ENCODE measurements at places on chromosomes 11 and 22.

DNA sequence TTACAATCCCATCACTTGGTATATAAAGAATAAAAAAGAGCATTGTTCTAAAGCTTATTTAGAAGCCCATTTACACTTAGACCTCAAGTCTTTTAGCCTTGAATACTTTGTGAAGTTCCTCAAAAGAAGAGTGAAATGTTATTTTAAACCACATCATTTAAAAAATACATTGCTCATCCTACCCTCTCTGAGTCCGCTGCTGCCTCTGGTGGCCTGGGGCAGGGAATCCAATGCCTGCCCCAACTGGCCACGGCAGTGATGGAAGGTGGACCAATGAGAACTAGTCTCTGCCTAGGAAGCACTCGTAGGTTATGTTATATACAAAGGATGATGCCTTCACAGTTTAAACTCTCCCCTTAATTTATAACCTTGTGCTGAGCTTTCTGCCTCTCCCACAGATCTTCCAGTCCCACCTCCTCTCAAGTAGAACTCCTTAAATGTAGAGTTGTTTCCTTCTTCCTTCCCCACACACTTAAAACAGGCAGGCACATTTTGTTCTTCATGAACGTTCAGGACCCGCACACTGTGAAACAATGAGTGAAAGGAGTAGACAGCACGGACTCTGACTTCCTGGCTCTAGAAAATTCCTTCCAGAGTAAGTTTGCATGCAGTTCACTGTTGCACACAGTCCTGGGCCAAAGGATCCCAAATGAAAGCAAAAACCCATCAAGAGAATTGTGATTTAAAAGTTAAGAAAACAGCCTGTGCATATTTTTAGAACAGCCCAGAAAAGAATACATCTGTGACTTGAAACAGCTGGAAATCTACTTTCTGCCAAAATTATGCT lies 167.8 kb downstream of the RRAS2 start:
- DNase-seq = no peak

- DNase-seq = no peak
These were observed 35.3 kb downstream of the RTN4R start for GRCh38 chr22:20232781-20233180.

GRCh38 chr11:61489833-61490721 lies 18.5 kb upstream of the LRRC10B start:
- DNase-seq = peak; percentile 27

- peak; percentile 32 for DNase-seq
These were observed 209.7 kb upstream of the ARHGAP20 start for GRCh38 chr11:110921742-110922521.

DNA sequence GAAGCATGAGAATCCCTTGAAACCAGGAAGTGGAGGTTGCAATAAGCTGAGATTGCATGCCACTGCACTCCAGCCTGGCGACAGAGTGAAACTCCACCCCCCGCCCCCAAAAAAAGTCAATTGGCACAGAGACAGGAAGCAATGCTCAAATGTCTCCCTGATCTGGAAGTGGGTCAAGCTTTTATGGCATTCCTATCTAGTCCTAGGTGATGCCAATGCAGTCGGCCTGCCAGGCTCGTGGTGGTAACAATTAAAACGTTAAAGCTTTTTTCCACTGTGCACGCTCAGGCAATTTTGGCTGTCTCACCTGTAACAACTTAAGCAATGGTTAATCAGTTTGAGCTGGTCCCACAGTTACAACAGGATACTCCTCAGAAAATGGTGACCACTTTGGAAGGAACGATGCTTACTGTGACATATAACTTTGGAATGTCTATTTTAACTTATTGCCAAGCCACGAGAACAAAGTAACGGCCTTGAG lies 18.9 kb upstream of the PISD start:
- DNase-seq = peak; percentile 53

GRCh38 chr11:26943636-26944035 lies 50.3 kb upstream of the FIBIN start:
- no peak for DNase-seq

DNA sequence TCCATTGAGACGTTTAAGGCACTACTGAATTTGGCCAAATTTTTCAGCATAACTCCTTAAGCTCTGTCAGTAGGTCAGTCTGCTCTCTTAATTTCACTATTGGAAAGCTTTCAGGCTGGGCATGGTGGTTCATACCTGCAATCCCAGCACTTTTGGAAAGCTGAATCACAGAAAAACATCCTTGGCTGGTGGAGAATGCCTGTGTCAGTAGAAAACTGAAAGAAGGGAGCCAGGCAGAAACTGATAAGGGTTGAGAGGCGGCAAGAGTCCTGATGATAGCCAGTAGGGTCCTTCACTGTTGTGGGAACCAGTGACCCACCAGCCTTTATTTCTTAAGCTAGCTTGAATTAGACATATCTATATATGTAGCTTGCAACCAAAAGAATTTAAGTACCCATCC lies 22.6 kb downstream of the NEU3 start:
- no peak for DNase-seq

DNA sequence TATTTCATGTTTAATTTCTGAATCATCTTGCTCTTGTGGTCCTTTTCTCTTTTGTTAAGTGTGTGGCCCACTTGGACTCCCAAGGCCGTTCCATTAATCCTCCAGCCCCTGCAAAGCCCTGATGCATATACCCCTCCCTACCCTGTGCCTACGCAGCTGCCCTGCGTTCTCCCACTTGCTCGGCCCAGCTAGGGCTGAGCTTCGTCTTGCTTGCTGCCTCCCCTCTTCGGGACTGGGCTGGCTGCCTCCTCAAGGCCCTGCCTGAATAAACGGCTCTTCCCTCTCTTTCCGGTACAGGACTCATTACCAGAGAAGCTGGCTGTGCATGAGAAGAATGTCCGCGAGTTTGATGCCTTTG lies 28.5 kb downstream of the ARHGAP1 start:
- DNase-seq = no peak

GRCh38 chr11:19777039-19777376 lies 64.4 kb downstream of the NAV2 start:
- DNase-seq = no peak

DNA sequence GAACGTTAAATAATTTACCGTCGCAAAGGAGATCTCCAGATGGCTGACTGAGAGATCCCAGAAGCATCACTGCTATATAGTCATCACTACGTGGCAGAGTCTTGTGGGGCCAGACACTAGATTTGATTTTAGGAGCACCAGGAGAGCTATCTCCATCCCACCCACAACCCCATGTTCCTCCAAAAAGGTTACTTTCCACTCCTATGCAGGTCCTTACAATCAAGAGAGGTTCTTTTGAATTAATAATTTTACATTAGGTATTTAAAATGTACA lies 19.4 kb downstream of the GUCY1A2 start:
- no peak for DNase-seq

DNA sequence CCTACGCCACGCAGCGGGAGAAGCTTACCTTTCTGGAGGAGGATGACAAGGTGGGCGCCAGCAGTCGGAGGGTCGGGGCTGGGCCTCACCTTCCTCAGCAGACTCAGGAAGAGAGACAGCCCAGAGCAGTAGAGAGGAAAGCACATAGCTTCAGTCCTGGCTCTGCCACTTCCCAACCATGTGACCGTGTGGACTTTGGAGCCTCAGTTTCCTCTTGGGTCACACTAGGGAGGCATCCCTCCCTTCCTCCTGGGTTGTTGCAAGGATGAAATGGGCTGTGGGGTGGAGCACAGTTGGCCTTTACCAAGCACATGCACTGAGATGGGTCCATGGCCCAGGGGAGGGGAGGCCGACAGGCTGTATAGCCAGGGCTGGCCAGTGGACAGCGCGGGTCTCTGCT lies 12.9 kb downstream of the DPP3 start:
- no peak for DNase-seq

GRCh38 chr11:64843686-64844329 lies 645 bp downstream of the CDC42BPG start:
- no peak for DNase-seq

DNA sequence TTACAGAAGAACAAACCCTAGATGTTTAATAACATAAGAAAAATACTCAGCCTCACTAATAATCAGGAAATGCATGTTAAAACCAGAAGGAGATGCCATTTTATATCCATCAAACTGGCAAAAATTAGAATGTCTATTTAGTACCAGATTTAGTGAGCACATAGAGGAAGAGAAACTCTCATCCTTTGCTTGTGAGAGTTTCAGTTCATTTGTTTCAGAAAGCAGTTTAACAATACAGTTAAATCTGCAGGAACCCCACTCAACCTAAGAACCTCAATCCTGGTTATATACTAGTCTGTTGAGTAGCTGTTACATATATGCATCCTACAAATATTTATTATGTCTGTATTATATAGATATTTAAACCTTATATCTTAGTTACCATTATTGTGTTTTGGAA lies 172.6 kb downstream of the WNT11 start:
- no peak for DNase-seq

DNA sequence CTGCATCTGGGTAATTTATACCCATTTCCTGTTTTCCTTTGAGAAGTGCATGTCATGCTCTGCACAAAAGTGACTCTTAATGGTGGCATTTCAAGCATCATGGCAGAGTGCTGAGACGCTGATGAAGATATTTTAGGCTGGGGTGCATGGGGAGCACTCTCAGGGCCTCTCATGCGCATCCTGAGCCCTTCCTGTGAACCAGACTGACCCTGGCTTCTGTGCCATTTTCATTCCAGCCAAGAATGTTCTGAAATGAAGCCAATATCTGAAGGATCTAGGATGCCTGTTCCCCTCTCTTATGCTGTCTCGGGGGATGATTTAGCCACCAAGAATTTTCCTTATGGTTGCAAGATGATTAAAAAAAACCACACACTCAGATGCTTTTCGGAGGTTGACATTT lies 61.5 kb downstream of the MIAT start:
- DNase-seq = peak; percentile 35

GRCh38 chr11:103904324-103904667 lies 132.1 kb upstream of the DDI1 start:
- DNase-seq = no peak

DNA sequence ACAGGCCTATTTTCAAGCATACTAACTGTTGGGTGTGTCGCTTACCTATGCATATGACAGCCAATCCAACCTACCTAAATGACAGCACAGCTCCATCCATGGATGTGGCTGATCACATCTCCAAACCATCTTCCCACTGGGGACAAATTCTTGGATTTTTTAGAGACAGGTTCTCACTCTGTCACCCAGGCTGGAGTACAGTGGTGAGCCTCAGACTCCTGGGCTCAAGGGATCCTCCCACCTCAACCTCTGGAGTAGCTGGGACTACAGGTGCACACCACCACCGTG lies 18.0 kb downstream of the SCARF2 start:
- no peak for DNase-seq

DNA sequence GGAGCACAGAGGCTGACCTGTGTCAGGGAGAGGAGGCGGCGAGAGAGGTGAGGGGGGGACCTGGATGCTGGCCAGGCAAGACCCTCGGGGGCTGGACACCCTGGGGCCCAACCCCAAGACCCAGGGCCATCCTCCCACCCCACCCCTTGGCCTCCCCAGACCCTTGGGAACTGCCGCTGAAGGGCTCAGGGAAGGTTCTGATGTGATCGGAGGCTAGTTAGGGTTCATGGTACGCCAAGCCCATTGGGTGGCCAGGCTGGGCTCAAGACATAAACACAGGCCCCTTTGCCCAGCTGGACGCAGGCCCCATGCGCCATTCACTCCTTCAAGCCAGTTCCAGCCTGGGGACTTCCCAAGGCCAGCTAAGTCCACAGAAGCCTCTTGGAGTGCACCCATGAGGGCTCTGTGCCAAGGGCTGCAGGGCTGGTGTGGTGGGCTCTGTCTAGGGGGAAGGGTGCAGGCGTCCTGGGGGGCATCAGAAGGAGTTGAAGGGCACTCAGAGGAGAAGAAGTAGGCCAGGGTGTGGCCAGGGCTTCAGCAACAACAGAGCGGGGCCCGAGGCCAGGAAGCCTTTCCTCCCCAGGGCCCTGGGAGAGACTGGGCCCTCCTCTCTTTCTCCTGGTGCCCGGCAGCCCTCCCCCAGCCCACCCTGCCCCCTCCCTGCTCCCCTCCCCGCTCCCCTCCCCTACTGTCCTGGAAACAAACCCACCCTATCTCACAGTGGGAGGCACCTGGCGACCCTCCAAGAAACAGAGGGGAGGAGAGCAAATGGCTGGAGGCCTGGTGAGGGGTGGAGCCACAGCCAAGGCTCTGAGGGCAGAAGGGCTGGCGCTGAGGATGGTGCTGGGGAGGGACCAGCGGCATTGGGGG lies 12.9 kb downstream of the TSPAN32 start:
- peak; percentile 90 for DNase-seq

DNA sequence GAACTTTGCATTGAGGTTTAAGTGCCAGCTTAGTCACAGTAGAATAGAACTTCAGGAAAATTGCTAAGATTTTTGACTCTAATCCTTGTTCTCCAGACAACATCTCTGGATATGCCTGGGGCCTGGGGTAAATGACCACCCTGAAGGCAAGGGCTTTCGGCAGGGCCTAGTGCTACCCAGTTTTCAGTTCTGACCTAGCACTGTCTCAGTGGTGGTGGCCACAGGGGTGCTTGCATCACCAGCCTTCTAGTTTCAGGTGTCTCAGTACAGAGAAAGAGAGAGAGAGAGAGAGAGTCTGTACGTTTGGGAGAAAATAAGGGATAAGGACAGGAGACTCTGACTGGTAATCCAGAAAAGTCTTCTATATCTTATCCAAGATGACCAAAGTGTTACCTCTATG lies 890.5 kb downstream of the JRKL start:
- no peak for DNase-seq

GRCh38 chr11:44507896-44508445 lies 57.5 kb upstream of the CD82 start:
- no peak for DNase-seq

DNA sequence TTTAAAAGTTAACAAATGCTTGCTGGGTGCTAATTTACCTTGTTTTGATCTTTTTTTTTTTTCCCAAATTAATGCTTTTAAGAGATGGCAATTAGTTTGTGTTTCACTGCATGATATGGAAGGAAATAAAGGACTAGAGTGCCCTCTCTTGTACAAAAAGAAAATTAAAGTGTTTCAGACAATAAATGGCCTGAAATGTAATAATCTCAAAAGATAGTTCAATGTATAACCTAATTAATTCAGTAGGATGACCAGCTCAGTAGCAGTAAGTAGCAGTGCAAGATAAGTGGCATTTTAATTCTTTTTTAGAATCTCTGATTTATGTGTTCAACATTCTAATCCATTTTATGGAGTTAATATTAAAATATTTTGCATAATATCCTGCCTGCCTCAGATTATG lies 39.9 kb upstream of the MYO18B start:
- no peak for DNase-seq

DNA sequence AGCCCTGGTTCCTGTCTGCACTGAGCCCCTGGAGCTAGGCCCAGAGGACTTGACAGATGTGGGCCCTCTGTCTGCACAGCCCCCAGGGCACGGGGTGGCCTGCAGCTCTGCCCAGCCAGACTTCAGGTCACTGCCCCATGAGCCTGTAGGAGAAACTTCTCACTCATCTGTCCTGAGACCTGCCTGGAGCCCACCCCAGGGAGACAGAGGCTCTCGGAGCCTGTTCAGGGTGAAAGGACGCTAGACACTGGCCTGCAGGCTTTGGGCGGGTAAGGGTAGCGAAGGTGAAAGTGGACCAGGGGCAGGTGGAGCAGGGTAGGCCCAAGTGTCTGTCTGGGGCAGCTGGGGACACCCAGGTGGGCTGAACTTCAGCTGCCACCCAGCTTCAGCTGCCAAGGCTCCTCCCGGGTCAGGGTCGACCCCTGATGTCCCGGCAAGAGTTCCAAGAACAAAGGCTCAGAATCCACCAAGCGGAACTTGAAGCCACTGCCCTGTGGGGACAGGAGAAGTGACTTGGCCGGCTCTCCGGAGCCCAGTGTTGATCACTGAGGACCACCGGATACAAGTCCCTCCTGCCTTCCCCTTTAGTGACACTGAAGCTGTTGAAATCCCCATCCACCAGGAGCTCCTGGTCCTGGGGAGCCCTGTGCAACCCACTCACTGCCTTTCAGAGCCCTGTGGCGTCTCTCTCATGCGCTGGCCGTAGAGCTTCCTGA lies 90.3 kb downstream of the KCNQ1 start:
- DNase-seq = no peak

GRCh38 chr11:27391331-27392015 lies 28.5 kb upstream of the CCDC34 start:
- DNase-seq = no peak
